Activated CD8-positive, alpha-beta memory T cell treated with anti-CD3 and anti-CD28 coated beads for 1 hour (primary cell): ENCODE measurements at places on chromosomes 16 and 17.

GRCh38 chr17:72512649-72513556 is 392.1 kb downstream of the SOX9 start:
- no peak for DNase-seq

- no peak for DNase-seq
These were observed 15.7 kb downstream of the PDP2 start for GRCh38 chr16:66895999-66896398.

DNA sequence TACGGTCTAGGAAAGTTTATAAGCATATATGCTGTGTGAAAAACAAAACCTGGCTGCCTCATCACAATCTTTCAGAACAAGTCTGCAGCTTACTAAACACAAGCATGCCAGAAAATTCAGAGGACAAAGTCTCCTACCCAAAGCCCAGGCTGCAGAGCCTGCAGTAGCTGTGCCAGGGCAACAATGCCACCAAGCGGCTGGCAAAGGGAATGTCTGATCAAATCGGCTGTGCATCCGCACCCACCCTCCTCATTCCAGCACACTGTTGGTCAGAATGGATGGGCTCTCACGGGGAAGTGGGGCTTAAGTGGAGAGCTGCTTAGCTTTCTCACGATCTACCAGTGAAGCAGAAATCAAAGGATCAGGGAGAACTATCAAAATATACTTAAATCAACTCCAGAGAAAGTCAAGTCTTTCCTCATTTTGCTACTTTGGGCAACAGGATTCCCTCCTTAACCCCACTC is 73.5 kb downstream of the CYTH1 start:
- no peak for DNase-seq

DNA sequence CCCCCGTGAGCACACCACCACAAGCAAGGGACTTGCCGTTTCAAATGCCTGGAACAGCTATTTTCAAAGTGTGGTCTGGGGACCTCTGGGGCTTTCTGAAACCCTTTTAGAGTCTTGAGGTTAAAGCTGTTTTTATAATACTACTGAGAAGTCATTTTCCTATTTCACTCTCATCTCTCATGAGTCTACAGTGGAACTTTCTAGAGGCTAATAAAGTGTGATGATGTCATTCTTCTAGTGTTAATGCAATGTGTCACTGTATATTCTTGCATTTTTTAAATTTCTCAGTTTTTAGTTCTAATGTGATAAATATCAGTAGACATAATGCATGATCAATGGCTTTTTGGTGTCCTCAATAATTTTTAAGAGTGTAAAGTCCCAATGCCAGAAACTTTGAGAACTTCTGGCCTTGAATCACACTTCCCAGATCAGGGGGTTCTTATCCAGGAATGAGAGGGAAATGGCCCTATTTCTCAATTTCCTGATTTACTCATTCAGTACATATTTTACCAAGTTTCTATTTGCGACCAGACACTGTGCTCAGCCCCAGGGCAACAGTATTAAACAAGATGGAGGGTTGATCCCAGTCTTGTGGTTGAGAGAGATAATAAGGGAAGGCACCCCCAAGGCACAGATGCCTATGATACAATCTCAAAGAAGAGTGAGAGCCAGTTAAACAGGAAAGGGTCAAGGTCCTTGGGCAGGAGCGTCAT is 444.0 kb downstream of the HS3ST3B1 start:
- DNase-seq, result no peak

DNA sequence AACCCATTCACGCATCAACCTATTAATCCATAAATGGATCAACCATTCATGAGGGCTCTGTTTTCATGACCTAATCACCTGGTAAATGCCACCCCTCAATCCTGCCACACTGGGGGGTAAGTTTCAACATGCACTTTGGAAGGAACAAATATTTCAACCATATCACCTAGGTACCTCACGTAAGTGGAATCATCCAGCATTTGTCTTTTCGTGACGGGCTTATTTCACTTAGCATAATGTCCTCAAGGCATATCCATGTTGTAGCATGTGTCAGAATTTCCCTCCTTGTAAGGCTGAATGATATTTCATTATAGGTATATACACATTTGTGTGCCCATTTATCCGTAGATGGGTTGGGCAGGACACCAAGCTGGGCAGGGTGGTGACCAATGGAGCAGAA is 35.6 kb downstream of the ANKRD40 start:
- no peak for DNase-seq

DNA sequence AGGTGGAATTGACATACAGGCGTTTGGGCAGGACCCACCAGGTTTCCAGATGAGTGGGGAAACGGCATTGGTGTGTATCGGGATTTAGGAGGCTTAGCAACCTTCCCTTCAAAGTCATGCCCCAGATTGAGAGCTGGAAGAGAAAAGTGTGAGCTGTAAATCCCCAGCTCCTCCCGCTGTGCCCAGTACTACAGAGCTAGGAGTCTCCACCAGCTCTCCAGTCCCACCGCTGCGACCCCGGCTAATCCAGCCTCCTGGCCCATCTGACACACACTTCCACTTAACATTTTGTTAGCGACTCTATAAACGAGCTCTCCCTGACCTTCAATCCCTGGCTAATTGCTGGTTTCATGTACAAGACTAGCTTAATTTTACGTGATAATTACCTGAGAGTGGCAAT is 29.9 kb upstream of the LHX1 start:
- no peak for DNase-seq

DNA sequence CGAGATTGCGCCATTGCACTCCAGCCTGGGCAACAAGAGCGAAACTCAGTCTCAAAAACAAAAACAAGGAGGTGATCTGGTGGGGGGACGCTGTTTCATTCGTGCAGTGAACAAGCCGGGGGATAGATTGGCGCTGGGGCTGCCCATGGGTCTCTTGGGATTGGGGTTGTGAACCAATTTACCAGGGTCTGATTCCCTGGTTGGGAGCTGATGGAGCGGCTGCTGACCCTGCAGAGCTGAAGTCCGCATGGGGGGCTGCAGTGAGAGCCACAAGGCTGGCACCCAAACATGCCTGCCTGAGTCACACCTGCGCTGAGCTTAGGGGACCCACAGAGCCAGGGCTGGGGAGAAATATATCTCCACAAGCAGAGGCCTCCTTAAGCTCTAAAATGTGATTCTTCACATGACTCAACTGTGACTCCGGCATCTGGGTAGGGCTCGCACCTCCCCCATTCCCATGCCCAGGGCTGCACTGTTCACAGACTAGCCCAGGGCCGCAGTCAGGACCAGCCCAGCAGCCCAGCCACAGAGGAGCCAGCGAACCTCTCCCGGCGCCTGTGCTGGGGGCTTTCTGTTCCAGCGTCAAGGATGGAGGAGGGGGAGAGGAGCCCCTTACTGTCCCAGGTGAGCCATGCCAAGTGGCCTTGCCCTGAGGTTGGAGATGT is 5.0 kb downstream of the TSPAN10 start:
- DNase-seq, result no peak

- no peak for DNase-seq
These were observed 23.2 kb upstream of the KCNJ12 start for GRCh38 chr17:21352981-21353265.

- DNase-seq, result no peak
These were observed 2.7 kb upstream of the PDE6G start for GRCh38 chr17:81659038-81659437.

DNA sequence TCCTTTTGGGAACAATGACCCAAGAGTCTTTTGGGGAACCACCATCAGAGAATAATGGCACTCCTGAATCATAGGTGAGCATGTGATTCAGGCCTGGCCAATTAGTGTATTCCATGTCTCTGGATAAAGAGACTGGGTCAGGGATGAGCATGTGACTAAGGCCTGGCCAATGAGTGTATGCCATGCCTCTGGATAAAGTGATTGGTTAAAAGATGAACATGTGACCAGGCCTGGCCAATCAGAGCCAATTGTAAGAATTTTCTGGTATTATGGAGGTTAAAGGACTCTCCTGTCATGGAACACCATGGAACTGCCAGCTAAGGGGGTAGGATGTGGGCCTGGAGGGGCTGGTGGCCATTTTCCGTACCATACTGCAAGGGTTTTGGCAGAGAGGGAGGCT is 194.3 kb downstream of the C16orf78 start:
- DNase-seq, result no peak

- DNase-seq, result no peak
These were observed 24.8 kb downstream of the KPNA2 start for GRCh38 chr17:68060336-68060735.

- DNase-seq, result no peak
These were observed 15.4 kb upstream of the PABPN1L start for GRCh38 chr16:88881675-88882357.

DNA sequence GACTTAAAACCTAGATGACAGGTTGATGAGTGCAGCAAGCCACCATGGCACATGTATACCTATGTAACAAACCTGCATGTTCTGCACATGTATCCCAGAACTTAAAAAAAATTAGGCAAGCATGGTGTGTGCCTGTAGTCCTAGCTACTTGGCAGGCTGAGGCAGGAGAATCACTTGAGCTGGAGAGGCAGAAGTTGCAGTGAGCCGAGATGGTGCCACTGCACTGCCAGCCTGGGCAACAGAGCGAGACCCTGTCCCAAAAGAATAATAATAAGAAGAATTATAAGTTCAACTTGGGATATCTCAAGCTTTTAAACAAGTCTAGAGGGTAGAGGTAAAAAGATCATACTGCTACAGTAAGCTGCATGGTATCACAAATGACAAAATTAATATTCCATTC is 9.8 kb downstream of the CDC6 start:
- no peak for DNase-seq

DNA sequence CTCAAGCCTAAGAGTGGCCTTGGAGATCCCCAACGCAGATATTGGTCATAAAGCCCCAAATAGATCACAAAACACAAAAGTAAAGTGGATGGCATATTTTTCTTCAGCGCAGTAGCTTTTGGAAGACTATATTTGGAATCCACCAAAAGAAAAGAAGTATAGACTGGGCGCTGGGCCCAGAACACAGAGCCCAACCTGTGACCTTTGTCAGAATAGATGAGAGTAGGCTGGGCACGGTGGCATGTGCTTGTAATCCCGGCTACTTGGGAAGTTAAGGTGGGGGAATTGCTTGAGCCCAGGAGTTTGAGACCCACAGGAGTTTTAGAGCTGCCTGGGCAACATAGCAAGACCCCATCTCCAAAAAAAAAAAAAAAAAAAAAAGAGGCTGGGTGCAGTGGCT is 14.6 kb downstream of the SCIMP start:
- no peak for DNase-seq

DNA sequence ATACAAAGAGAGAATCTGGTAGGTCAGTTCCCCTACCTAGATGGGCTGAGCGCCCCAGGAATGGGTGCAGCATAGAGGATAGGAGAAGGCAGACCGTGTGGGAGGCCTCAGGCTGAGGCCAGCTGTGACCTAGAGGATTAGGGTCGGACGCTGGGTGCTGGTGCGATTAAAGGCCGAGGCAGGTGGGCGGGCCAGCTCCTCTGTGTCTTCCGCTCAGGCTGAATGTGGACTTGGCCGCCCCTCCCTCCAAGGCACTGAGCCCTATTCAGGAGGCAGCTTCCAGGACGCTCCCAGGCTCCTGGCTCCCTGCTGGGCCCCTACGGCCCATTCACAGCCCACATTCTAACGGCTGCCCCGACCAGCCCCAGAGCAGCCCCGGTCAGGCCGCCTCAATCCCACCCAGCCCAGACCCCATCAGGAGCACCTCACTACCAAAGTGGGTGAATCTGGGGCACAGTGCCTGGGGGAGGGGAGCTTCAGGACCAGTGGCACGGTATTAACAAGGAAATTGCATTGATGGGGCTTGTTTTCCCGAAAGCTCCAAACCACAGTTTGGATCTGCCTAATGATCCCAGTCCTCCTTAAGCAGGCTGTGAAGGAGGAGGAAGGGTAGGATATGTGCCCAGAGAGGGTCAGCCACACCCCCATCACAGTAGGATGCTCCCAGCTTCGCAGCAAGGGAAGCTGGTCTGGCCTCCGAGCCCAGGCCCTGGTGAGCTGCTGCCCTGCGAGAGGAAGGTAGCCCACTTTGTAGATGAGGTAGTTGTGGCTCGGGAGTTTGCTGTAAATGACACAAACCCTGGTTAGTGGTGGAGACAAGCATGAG is 14.5 kb downstream of the RHBDL3 start:
- no peak for DNase-seq

DNA sequence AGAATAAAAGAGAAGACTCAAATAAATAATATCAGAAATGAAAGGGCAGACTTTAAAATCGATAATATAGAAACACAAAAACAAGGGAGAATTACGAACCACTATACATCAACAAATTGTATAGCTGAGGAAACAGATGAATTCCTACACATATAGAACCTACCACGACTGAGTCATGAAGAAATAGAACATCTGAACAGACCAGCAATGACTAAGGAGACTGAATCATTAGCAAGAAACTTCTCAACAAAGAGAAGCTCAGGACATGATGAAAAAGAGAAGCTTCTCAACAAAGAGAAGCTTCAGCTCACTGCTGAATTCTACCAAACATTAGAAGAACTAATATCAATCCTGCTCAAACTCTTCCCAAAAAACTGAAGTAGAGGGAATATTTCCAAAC is 255.9 kb downstream of the CEP112 start:
- no peak for DNase-seq

GRCh38 chr17:55394357-55395021 is 27.1 kb downstream of the MMD start:
- DNase-seq, result no peak

DNA sequence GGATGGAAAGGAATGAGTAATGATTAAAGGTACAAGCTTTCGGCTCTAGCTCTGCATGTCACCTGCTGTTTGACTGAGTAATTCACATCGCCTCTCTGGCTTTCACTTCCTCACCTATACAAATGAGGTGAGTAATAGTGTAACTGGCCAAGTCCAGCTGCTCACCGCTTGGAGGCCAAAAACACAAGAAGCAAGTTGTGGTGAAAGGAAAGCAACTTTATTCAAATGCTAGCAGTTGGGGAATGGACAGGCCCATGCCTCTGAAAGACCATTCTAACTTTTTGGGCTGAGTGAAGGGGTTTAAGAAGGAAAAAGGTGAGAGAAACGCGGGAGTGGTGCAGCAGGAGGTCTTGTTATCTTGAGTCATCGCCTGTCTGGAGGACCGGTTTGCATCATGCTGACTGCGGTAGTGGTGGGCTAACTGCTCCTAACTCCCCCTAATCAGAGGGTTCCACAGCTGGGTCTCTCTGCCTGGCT is 45.7 kb upstream of the CSNK2A2 start:
- no peak for DNase-seq

DNA sequence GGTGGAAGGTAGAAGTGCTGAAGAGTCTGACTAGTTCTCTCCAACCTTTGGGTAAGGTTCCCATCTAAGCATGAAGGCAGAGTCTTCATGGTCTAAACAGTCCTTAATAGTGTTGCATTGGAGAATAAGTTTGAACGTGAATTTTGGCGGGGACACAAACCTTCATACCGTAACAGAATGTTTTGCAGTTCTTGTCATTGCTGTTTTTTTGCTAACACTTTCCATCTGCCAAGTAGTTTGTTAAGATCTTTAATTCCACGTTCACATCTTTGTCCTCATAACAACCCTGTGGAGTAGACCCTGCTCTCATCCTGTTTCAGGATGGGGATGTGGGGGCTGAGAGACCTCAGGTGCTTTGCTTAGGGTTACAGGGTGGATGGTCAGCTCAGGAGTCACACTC is 936.9 kb upstream of the EEF2KMT start:
- DNase-seq, result no peak

- DNase-seq, result no peak
These were observed 1.9 kb downstream of the NOD2 start for GRCh38 chr16:50695017-50696000.
